ENCODE measurements at places on chromosomes 6 and 20.

- DNase-seq: no peak
Measured at GRCh38 chr6:41716516-41717391, 18.7 kb downstream of the TFEB start.

DNA sequence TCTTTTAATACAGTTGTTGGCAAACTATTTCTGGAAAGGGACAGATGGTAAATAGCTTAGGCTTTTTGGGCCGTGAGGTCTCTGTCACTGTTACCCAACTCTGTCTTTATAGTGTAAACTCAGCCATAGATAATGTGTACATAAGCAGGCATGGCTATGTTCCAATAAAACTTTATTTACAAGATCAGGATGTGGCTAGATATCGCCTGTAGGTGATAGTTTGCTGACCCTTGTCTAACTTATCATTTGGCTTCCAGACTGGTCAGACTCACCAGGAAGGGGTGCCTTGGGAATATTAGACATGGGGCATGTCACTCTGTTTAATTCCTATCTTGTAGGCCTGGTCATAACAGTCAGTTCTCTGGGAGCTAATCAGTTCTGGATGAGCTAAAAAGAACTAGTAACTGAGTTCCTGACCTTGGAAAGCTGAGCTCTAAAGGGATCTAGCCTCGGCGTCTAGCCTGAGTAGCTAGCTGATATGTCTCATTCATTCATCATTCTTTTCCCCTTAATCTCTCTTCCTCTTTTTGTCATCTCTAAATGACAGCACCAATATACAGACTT lies 163.6 kb downstream of the SLC16A10 start:
- DNase-seq: no peak

- DNase-seq: no peak
Measured at GRCh38 chr6:145681965-145682364, 53.4 kb downstream of the EPM2A start.

GRCh38 chr6:35736253-35736894 lies 458 bp upstream of the ARMC12 start:
- no peak for DNase-seq

DNA sequence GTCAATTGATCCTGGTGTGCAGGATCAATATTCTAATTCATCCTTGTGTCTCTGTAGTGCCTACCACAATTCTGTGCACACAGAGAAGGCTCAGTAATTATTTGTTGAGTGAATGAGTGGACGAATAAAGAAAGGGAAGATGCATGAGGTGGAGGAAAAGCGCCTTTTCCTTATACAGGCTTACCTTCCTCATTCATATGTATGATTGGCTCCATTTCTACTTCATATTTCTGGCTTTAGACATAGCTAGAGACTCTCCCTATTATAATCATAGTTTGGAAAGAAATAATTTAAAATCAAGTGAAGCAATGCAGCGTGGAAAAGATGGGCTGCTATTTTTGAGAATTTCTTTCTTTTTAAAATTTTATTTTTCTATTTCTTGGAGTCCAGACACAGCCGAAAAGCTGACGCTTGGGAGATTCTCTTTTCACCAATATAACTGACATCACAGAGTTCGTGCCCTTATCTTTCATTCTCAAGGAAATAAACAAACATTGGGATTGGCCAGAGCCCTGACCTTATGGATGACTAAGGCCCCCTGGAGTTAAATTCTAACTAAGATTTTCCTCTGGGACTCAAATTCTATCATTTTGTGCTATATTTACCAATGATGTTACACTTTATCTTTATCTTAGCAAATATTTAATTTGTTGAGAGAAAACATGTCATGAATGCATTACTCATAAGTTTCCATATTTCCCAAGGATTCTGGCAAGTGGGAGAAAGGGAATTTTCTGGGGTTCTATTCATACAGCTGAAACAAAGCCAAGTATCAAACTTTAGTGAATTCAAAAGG lies 48.1 kb downstream of the PRL start:
- peak; percentile 55 for DNase-seq

DNA sequence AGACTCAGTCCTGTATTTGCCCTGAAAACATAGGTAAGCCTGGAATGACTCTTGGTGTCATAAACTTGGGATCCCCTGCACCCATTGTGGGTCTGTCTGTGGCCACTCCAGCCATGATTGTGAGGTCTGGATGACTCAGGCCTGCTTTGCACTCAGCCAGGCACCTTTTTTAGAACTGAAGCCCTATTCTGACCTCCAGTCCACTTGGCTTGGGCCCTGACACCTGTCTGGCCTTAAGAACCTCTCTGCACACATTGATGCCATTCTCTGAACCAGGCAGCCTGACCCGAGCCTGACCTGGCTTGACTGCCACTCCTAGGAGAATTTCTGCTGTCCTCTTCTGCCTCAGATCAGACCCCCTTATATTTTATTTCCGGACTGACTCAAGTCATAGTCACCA lies 383.7 kb downstream of the MAFB start:
- no peak for DNase-seq

DNA sequence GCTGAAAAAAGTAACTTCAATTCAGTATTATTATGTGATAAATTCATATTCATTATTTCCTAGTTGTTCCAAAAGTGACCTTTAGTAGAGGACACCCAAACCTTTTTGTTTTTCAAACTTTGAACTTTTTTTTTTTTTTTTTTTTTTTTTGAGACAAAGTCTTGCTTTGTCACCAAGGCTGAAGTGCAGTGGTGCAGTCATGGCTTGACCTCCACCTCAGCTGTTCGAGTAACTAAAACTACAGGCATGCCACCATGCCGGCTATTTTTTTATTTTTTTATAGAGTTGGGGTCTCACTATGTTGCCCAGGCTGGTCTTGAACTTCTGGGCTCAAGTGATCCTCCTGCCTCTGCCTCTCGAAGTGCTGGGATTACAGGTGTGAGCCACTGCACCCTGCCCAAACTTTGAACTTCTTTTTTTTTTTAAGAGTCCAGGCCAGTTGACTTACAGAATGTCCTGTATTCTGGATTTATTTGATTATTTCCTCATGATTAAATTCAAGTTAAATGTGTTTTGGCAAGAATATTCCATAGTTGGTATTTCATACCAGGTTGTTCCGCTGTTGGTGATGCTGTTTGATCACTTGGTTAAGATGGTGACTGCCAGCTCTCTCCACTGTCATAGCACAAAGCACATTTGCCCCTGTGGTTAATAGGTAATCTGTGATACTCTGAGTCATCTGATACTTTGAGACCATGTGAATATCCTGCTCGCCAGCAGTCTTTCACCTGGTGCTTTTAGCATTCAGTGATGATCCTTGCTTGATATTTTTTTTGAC lies 48.0 kb downstream of the VAPB start:
- no peak for DNase-seq

DNA sequence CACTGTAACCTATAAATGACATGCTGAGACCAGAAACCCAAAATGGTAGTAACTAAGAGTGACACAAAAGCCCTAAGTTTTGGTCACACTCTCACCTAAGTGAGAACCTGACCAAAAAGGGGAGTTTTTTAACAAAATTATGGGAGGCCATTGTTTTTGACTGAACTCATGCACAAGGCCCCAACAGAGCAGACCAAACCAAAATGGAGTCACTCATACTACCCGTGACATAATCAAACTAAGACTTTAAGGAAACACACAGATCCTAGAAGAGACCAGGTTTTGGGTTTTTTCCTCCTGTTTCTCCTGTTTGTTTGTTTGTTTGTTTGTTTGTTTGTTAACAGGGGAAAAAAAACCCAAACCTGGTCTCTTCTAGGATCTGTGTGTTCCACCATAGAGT lies 49.2 kb upstream of the MRAP2 start:
- no peak for DNase-seq

DNA sequence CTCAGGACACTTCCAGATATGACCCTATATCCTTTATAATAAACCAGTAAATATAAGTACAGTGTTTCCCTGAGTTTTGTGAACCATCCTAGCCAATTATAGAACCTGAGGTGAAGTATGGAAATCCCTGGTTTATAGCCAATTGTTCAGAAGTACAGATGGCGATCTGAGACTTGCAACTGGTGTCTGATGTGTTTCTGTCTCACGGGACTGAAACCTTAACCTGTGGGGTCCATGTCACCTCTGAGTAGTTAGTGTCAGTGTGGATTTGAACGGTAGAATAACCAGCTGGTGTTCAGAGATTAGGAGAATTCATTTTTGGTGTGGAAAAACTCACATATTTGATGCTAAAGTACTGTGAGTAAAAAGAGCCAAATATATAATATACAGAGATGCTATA lies 606.6 kb downstream of the MAFB start:
- DNase-seq: no peak

GRCh38 chr6:24054388-24054787 lies 71.6 kb upstream of the NRSN1 start:
- DNase-seq: no peak

DNA sequence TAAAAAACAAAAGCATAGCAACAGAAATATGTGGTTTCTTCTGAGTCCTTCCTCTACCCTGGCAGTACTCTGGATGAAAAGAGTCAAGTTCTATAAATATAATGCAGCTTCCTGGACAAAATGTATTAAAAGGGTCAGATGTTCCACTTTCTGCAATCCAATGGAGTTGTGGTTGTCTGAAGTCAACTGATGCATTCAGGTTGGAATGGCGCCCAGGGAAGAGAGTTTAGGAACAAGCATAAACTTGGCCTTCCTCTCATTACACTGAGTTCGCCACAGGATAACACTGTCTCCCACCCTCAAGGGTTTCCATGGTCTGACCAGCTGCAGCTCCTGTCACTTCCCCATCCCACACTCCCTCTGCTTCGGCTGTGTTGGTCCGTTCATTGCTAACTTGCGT lies 66.4 kb downstream of the PLEKHG1 start:
- no peak for DNase-seq

GRCh38 chr20:46951840-46952497 lies 57.3 kb downstream of the EYA2 start:
- no peak for DNase-seq

DNA sequence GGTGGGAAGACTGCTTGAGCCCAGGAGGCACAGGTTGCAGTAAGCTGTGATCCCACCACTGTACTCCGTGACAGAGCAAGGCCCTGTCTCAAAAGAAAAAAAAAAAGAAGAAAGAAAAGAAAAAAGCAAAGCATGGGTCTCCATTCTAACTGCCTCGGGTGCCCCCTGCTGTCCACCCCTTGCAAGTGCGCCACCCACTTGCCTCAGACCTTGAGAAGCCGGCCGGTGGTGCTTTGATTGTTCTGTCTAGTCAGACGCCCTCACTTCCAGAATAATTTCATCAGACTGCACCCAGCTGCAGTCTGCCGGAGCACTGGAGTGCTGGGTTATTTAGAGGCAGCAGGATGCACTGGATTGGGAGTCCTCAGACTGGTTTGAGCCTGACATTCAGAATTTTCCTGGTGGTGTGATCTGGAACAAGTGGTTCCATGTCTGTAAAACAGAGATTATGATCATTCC lies 17.6 kb upstream of the TM9SF4 start:
- DNase-seq: peak; percentile 33

GRCh38 chr20:51382986-51383821 lies 159.3 kb downstream of the NFATC2 start:
- DNase-seq: no peak

GRCh38 chr20:35363190-35363589 lies 48.6 kb downstream of the UQCC1 start:
- no peak for DNase-seq

- no peak for DNase-seq
Measured at GRCh38 chr6:147201885-147202515, 2.2 kb upstream of the STXBP5 start.

DNA sequence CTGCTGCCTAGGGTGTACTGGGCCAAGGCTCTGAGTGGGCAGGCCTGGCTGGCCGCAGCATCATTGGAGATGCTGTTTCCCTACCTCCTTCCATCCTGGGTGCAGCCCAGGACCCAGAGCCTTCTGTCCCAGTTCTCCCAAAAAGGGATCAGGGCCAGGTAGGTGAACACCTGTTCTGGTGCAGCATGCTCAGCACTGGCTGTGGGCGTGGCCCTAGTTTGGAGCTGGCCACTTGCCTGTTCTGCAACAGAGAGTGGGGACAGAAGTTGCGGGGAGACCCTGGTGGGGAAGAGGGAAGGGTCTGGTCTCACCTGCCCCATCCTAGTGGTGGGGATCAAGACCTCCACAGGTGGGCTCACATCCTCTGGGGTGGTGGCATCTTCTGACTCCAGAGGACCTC lies 1.4 kb upstream of the ARMC12 start:
- no peak for DNase-seq

DNA sequence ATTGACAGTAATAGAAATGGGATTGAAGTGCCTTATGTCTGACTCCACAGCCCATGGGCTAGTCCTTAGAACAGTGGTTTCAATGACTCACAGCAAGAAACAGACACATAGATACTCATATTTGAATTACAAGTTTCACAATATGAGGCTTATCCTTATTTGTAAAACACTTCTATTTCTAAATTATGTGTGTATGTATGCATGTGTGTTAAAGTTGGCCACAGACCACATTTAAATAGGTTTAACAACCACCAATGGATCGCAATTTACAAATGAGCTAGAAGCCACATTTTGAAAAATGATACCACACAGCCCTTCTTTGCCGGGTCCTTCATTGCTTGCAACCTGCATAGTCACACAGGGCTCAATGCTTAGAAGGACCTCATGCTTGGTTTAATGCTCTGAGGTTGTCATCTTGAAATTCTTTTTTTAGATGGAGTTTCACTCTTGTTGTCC lies 157.8 kb upstream of the PREP start:
- peak; percentile 25 for DNase-seq

DNA sequence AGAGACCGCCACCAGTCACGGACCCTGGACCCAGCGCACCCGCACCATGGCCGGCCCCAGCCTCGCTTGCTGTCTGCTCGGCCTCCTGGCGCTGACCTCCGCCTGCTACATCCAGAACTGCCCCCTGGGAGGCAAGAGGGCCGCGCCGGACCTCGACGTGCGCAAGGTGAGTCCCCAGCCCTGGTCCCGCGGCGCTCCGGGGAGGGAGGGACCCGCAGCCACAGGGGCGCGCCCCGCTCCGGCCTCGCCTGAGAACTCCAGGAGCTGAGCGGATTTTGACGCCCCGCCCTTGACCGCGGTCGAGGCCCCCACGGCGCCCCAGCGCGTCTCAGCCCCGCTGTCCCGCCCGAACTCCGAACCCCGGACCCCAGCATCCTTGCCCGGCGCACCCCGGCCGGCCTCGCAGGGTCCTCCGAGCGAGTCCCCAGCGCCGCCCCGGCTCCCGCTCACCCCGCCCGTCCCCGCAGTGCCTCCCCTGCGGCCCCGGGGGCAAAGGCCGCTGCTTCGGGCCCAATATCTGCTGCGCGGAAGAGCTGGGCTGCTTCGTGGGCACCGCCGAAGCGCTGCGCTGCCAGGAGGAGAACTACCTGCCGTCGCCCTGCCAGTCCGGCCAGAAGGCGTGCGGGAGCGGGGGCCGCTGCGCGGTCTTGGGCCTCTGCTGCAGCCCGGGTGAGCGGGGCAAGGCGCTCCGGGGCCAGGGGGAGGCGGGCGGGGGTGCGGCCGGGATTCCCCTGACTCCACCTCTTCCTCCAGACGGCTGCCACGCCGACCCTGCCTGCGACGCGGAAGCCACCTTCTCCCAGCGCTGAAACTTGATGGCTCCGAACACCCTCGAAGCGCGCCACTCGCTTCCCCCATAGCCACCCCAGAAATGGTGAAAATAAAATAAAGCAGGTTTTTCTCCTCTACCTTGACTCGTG lies at the start of gene OXT:
TSS of gene OXT (plus strand) at position 11 of the 920 bp plus-strand sequence. CDS start at position 47, 36 bp downstream.
- no peak for DNase-seq

DNA sequence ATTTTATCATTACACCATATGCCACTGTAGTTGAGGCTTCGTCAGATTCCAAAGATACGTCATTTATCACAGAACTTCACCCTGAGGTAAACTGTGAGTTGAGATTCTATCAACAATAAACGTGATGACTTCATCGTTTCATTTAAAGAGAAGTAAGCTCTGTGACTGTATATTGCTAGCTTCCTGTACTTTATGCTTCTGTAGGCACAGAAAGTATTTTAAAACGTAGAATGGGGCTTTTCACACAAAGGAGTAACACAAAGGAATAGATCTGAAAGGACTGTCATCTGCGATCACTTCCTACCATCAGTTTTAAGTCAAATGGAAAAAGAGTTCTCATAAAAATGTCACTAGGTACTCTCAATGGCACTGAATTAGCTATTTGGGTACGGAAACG lies 234.4 kb upstream of the MCHR2 start:
- no peak for DNase-seq
